Stimulated activated naive CD8-positive, alpha-beta T cell treated with anti-CD3 and anti-CD28 coated beads, Interleukin-15, amount 100 ng/mL, for 72 hours (primary cell): ENCODE measurements at places on chromosomes 11 and 22.

- no peak for DNase-seq
Observed at GRCh38 chr11:4994551-4994950, at the start of gene OR51L1. OR51L1 (plus strand) TSS chr11:4994851; CDS start chr11:4998983, 4,132 bp downstream.

DNA sequence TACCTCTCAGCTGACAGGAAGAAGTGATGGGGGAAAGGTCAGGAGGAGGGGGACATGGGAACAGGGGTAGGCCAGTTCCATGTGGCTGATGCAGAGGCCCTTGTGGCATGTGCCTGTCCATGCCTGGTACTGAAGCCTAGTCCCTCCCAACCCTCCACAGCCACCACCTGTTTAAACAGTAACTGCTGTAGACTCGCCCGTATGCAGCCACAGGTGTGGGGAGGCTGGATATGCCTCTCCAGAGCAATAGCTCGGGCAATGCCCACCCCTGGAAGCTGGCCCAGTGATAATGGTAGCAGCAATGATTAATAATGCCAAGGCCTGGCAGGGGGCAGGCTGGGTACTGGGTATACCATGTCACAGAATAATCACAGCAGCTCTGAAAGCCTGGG is 2.3 kb downstream of the SMTN start:
- no peak for DNase-seq

DNA sequence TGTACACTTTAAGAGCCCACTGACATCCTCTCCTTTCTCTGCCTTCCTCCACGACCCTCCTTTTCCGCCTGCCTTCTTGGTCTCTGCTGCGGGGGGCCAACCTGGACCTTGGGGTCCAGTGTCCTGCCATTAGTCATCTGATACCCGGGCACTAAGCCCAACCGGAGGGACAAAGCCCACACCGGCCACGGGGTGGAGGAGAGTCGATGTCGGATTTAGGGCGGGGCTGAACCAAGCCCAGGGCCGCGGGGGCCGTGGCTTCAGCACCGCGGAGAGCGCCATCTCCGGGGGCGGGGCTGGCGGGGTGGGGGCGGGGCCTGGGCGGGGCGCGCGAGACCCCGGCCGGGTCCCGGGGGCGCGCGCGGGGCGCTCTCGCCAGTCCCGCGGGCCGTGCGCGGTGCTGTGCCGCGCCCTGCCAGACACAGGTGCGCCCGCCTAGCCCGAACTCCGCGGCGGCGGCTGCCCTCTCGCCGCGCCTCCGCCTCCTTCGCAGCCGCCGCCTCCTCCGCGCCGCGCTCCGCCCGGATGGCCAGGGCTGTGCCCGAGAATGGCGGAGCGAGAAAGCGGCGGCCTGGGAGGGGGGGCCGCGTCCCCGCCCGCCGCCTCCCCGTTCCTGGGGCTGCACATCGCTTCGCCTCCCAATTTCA is at the start of gene MAPK8IP1:
TSS of gene MAPK8IP1 (plus strand) at position 378 of the 647 bp plus-strand sequence. CDS start at position 548, 170 bp downstream.
- DNase-seq = peak; percentile 57

DNA sequence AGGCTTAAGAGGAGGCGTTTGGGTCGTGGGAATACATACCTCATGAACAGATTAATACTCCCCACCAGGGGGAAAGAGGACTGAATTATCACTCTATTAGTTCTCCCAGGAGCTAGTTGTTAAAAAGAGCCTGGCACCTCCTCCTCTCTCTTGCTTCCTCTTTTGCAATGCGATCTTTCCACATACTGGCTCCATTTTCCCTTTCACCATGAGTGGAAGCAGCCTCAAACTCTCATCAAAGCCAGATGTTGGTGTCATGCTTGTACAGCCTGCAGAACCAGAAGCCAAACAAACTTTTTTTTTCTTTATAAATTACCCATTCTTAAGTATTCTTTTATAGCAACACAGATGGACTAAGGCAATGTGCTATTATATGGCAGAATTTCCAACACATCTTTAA is 258.5 kb downstream of the FAM76B start:
- no peak for DNase-seq

- DNase-seq = no peak
Observed at GRCh38 chr22:50343541-50343935, 411 bp downstream of the PPP6R2 start.

GRCh38 chr11:59187587-59187986 is 15.7 kb downstream of the DTX4 start:
- DNase-seq = no peak

DNA sequence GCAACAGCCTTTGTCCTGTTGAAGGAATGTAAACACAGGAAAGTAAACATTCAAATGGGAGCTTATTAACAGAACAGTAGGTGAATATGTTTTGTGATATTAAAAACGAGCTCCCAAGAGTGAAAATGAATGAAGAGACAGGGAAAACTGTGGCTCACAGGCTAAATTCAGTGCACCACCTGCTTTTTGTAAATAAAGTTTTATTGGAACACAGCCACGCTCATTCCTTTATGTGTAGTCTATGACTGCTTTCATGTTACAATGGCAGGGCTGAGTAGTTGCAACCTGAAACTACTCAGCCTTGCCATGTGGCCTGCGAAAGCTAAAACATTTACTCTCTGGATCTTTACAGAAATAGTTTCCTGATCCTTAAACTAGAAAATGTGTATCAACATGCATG is 136.9 kb downstream of the MYO18B start:
- DNase-seq = no peak

DNA sequence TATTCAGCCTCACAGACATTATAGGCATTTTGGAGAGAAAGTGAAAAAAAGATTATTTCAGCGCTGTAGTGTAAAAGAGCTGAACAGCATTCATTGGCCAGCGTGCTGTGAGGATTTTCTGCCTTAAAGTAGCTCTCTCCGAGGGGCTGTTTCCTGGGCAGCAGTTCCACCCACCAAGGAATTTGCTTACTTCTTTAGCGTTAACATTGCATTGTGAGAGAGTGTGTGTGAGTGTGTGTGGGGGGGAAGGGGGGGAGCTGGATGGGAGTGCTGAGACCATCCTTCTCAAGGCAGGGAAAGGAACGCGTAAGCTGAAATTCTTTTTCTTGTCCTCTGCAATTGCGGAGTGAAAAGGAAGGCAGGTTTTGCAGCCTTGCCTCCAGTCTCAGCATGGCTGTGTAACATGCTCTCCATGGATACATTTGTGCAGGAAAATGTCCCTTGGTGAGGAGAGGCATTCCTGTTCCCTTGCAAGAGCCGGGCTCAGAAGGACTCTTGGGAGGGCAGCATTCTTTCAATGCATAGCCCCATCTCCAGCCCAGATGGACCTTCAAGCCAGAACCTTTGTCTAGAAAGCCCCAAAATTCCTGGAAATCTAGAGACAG is 159.9 kb upstream of the NAV2 start:
- DNase-seq = no peak

GRCh38 chr11:44555031-44555800 is 10.2 kb upstream of the CD82 start:
- no peak for DNase-seq

- no peak for DNase-seq
Observed at GRCh38 chr11:2930704-2931419, 1.6 kb upstream of the PHLDA2 start.

GRCh38 chr11:107545101-107545514 is 20.4 kb downstream of the ALKBH8 start:
- no peak for DNase-seq

GRCh38 chr11:44839458-44840084 is 111.1 kb downstream of the TP53I11 start:
- no peak for DNase-seq

DNA sequence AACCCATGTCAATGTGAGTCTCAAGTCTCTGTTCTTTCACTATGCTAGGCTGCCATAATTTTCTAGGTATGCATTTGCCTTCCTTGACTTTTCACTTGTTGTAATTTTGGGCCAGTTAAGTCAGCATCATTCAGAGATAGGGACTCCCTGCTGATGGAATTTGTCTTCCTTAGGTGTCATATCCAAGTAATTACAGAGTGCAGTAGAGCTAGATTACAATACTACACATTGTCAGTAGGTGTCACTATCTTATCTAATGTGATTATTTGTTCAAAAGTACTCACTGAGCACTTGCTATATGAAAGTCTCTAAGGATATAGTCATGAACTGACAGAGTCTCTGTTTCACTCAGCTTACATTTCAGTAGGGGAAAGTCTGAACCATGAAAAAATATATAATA is 25.0 kb upstream of the SYN3 start:
- DNase-seq = no peak

DNA sequence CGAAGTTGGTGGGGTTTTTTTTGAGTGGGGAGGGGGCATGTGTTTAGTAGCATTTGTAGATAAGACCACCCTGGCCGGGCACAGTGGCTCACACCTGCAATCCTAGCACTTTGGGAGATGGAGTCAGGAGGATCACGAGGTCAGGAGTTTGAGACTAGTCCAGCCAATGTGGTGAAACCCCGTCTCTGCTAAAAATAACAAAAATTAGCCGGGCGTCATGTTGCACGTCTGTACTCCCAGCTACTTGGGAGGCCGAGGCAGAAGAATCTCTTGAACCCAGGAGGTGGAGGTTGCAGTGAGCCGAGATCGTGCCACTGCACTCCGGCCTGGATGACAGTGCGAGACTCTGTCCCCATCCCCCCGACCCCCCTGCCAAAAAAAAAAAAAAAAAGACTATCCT is 34.6 kb downstream of the CECR2 start:
- no peak for DNase-seq

- no peak for DNase-seq
Observed at GRCh38 chr11:115677190-115677589, 173.0 kb upstream of the CADM1 start.

GRCh38 chr11:118194835-118195627 is 18.6 kb upstream of the SCN2B start:
- no peak for DNase-seq

DNA sequence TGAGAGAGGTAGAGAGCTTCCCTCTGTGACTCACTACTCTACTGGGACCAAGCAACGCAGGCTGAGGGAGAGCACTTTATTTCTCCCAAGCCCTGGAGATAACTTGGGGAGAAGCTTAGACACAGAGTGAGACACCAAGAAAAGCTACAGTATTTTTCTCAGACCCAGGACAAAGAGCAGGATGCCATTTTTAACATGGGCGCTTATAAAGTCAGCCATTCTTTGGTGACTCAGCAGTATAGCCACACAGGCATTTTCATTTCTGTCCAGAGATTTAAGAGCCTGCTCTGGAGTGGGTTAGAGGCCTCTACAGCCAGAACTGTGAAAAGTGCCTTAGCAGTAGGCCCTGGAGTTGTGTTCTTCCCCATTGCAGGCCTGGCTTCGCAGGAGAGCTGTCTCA is 55.0 kb upstream of the GLYAT start:
- no peak for DNase-seq

DNA sequence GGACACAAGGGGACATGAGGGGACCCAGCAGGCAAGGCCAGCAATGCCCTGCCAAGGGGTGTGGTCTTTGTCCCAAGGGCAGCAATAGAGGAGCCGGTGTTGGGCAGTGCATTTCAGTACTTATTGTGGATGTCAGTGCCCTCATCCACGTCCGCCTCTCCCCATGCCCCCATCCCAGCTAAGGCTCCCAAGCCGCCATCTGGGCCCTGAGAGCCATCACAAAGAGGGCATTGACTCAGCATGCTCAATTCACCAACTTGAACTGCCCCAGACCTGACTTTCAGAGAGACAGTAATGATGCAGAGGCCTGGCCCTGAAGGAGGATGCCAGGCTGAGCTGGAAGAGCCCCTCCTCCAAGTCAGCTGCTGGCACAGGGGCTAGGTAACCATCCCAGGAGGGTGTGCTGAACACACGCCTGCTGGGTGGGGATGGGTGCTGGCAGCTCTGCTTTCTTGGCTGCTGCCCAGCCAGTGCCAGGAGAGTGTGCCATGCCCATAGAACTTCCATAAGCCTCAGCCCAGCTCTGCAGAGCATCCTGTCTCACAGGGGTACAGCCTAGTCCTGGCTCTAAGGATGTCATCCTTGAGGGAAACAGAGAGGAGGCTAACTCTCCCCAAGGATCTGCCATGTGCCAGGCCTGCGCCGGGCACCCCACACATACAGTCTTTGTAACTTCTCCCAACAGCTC is 46.5 kb downstream of the PDE2A start:
- DNase-seq = no peak

DNA sequence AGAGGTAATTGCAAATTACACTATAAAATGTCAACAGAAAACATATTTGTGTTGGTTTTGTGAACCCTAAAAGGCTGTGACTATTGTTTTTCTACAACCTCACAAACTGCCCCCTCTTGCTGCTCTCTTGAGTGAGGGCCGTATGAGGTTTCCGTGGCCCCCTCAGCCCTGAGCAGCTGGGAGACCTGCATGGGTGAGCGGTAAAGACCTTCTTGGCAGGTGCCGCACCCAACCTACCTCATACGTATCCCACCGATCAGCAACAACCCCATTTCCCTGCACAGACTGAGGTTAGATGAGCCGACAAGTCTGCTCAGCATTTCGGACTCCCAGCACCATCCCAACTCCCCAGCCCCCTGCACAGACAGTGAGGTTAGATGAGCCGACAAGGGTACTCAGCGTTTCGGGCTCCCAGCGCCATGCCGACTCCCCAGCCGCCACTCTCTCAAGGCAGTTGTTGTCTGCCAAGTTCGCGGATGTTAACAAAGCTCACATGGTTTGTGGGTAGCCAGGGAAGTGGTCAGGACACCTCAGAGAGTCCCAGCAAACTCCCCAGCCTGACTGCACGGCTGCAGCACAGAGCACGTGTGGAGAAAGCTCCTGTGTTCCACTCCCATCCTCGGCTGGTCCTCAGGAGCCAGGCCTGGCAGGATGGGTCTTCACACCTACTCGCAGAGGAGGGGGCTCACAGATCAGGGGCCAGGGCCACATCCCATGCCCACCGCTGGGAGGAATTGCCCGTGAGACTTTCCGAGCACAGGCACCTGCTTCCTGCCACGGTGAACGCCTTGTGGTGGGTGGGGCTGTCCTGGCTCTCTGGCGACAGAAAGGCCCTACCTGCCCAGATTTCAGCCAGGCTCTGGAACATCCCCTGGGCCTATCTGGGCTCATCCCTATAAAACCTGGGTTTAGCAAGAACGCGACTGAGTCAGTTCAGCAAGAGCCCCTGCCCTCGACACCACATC is 502.9 kb downstream of the BRD1 start:
- DNase-seq = no peak

GRCh38 chr11:32786811-32787210 is 7.7 kb downstream of the CCDC73 start:
- no peak for DNase-seq

- no peak for DNase-seq
Observed at GRCh38 chr11:105144887-105145286, 5.3 kb upstream of the CARD18 start.

GRCh38 chr11:116613206-116613875 is 159.4 kb downstream of the BUD13 start:
- no peak for DNase-seq
